ENCODE measurements at places on chromosomes 3 and 15.
A peak's percentile ranks its signal among the peaks of the same experiment; 100 is the strongest.

DNA sequence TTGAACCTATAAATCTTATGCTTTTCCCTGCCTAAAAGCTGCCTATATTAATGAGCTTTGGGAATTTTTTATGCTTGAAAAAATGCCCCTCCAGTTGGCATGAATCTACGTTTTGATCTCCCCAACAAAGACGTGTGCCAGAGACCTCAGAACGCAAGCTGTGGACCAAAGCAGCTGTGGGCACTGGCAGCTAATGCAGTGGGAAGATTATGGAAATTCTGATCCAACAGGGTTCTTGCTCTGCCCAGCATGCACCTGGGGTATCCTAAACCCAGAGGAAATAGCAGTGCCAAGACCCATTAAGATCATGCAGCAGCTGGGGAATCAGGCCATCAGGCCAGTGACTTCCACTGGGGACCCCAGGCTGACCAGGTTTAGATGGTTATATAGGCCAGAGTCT lies 423.0 kb downstream of the ZBBX start:
- DNase-seq = no peak

DNA sequence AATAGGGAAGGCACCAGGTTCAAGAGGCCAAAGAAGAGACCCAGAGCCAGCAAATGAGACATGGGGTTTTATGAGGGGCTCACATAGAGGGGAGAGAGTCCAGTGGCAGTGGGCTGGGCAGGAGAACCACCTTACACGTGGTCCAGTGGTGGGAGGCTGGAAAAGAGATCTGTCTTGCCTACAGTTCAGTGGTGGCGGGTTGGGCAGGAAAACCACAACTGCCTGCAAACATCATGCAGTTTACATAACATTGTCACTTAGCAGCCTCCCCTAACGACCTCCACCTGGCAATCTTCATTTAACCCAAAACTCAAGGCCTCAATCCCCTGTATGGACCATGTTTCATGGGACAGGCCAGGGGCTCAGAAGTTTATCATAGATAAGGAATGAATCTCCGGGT lies 29.1 kb downstream of the CRYGS start:
- peak; percentile 98 for DNase-seq

DNA sequence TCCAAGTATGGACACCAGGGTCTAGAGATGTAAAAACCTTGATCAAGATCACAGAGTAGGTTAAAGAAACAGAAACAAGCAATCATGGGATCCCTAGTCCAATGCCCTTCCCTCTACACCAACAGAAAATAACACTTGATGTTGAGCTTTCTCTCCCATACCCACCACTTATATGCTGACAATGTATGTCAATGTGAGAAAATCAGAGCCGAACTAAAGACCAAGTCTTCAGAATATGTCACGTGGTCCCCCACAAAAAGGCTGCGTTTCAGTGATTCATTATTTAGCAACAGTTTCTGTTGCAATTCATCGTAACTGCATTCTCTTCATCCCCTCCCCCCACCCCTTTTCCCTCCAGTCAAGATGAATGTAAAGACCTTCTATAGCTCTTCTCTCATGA lies 278.9 kb upstream of the STT3B start:
- no peak for DNase-seq

GRCh38 chr3:72227486-72228070 lies 442.6 kb upstream of the PROK2 start:
- no peak for DNase-seq

GRCh38 chr3:122004991-122005565 lies 17.0 kb downstream of the ILDR1 start:
- DNase-seq = peak; percentile 49

DNA sequence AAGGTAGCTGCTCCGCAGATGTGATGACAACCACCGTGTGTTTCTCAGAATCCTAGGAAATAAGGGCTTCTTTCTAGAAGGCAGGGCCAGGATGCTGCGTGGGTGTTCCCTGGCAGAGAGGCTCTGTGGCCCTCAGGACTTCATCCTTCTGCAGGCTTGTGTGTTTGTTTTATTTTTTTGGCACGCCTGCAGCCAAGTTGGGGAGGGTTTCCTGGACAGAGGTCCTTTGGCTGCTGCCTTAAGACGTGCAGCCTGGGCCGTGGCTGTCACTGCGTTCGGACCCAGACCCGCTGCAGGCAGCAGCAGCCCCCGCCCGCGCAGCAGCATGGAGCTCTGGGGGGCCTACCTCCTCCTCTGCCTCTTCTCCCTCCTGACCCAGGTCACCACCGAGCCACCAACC lies at the start of gene CLEC3B:
CLEC3B (plus strand) TSS at position 266 of the 400 bp plus-strand sequence; CDS start at position 326, 60 bp downstream.
- DNase-seq = no peak

DNA sequence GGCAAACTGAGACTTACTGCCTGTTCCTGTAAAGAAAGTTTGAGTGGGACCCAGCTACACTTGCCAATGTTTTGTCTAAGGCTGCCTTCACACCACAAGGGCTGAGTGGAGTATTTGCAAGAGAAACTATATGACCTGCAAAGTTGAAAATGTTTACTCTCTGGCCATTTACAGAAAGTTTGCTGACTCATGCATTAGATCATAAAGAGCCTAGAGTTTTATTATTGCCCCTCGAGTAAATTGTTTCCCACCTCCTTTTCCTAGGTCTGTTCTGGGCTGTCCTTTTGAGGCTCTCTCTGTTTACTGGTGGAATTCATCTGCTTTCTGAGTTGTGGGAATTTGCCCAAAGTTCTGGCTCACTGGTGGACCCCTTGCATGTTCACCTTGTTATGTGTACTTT lies 6.7 kb upstream of the PROK2 start:
- DNase-seq = peak; percentile 28

DNA sequence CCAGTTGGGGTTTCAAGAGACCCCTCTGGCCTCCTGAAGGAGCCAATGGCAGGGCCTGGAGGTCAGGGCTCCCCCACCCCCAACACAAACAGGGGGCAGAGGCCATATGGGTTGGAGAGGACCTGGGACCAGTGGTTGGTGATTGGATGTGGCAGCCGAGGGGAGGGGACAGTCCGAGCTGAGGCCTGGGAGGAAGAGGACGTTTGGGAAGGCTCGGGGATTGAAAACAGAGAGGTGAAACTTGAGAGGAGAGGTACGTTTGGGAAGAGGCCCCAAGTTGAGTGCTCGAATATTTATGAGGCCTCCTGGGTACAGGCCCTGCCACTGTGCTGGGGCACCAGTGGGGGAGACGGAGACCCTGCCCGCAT lies 53.7 kb downstream of the DNAJB8 start:
- no peak for DNase-seq

- DNase-seq = peak; percentile 3
These were observed 127.6 kb upstream of the ACP3 start for GRCh38 chr3:132189601-132190000.

GRCh38 chr3:166425021-166425420 lies 587.8 kb upstream of the BCHE start:
- no peak for DNase-seq

- no peak for DNase-seq
These were observed 5.1 kb downstream of the ACAA1 start for GRCh38 chr3:38131621-38132369.

GRCh38 chr3:51083490-51083889 lies 301.6 kb upstream of the MANF start:
- no peak for DNase-seq

DNA sequence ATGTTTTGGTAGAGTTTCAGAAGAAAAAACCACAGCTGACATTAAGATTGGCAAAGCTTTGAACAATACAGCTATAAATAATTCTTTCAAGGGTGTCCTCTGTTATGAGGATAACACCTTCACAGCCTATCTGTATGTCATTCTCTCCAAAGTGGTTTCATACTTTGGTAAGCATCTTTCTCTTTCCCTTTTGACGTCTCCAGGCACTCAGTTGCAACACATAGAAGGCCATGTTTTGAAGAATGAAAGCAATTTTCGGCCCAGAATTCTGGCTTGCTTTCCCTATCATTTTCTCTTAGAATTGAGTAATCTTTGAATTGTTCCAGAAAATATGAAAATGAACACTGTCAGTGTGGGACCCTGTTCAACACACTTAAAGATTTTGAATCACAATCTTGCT lies 200.0 kb upstream of the CBLB start:
- DNase-seq = no peak

Data from common myeloid progenitor, CD34-positive (primary cell).